ENCODE measurements at places on chromosomes 2 and 18.

DNA sequence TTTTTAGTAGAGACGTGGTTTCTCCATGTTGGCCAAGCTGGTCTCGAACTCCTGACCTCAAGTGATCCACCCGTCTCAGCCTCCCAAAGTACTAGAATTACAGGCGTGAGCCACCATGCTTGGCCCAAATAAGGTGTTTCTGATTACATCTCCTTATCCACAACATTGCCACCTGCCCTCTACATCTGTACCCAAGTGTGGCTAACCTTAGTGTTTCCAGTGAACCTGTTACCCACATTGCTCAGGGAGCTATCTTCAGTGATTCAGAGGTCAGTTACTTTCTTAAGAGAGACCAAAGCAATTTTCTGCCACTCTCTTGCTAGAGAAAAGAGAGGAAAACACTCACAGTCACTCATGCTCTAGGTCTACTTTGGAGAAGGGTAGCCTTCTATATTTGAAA lies 115.0 kb upstream of the SLC39A10 start:
- no peak for DNase-seq

DNA sequence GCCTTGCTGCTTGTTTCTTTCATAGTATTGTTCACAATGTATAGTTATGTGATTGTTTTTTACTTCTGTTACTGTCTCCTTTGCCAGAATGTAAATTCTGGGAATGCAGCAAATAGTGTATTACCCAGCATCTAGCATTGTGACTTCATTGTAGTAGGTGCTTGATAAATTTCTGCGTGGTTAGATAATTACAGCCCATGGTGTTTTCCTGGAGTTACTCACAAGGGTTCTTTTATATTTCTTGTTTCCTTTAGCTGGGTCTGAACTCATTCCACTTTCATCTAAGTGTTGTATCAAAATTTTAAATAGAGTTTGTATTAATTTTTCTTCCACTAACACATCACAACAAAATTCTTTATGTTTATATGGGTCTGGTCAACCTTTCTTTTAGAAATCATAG lies 132.6 kb downstream of the MAP4K4 start:
- no peak for DNase-seq

DNA sequence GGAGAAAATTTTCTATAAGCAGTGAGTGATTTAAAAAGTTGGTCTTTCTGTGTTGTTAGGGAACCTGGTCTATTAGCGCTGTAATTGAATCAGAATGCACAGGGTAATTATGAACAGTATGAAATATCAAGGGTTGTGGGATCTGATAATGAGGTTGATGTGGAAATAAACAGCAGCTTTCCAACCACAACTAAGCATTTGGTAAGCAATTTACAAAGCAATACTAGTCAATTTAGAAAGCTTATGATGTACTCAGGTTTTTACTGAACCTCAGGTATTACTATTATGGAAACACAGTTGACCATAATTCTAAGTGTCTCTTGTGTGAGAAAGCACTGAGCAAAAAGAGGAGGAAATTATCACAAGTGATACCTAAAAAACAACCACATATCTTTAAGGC lies 11.0 kb upstream of the SMCHD1 start:
- DNase-seq = no peak

DNA sequence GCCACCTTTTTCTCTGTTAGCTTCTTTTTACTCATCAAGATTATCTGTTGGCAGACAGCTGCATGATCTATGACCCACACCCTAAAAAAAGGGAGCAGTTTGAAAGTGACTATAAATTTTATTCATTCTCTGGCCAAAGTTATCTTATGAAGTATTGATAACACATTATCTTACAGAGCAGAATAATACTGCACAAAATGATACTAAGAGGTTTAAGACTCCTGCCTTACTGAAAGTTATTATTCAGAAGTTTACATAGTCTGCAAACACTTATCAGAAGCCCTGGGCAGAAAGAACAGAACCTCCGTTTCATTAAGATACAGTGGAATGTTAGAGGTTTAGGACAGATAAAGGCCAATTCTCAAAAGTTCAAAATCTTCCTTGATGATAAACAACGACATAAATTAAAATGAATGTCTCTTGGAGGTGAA lies 78.2 kb downstream of the ZEB2 start:
- DNase-seq = no peak

GRCh38 chr2:17107151-17107550 lies 411.1 kb downstream of the RAD51AP2 start:
- DNase-seq = no peak

- DNase-seq = peak; percentile 93
Measured at GRCh38 chr18:53946594-53946993, 277.9 kb downstream of the MBD2 start.

DNA sequence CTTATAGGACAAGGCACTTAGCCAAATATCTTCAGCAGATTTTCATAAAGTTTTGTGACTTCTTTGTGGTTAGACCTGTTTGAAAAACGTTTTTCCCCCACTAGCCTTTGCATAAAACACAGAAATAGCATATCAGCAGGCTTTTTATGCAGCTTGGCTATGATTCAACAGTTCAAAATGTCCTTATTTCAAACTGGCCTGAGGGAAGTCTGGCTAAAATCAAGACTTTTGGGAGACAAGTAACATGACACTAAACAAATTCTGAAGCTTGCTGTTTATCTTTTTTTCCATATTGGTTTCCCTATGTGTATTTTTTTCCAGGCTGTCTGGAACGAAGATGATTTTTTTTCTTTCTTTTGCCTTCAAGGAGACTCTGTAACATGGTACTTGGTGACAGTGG lies 95.1 kb upstream of the L3MBTL4 start:
- no peak for DNase-seq

DNA sequence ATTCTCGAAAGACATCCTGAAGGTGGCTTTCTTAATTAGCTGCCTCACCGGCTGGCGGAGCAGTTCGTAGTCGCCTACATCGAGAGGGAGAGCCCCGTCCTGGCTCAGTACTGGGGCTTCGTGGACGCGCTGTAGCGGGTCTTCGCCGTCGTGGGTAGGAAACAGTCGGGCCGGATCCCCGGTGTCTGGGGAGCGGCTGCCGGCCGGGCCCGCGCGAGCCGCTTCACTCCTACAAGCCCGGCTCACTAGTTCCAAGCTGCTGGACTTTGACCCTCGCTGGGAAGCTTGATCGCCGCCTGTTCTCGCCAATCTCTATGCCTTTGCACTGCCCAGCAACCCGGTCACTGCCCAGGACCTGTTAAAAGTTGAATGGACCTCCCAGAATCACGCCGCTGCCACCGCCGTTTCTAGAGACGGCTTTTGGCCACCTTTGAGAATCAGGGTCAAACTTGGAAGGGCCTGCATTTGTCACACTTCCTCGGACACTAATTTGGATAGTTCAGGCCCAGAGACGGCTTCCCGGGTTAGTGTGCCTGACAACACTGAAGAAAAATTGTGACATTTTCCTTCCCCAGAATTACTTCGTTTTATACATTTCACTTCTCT lies 41.4 kb upstream of the AKAIN1 start:
- no peak for DNase-seq

DNA sequence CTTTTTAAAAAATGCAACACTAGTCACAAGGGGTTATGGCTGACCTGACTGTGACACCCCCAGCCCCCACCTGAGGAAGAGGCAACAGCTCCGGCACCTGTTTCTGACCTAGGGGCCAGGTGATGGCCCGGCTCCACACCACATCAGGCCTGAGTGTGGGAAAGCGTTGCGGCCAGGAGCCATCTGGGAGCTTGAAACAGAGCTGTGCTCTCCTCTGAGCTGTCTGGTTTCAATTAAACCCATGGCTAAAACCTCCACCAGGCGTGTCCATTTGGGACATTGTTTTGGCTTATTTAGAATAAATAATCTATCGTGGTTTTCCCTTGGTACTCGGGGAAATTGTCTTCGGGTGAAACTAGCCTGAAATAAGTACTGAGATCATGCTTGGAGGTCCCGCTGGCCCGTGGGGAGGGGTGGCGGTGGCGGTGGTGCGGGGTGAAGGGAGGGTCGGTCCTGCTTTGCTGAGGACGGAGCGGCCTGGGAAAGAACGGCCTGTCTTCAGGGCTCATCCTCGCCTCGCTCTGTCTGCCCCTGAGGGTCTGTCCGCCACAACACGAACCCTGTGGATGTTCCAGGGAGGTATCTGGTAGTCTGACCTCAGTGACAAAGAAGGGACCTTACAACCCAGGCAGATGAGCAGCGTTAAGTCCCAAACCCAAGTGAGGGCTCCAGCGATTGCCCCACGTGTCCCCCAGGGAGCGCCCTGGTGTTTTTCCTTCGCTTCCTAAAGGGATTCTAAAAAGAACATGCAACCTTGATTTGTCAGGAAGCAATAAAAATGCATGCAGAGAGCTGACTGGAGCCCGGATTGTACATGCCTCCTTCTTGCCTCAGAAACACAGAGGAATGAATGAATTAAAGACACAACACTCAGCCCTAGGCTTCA lies 58.7 kb downstream of the IL1RL2 start:
- DNase-seq = no peak

GRCh38 chr2:104703669-104704068 lies 150.2 kb upstream of the POU3F3 start:
- DNase-seq = no peak

DNA sequence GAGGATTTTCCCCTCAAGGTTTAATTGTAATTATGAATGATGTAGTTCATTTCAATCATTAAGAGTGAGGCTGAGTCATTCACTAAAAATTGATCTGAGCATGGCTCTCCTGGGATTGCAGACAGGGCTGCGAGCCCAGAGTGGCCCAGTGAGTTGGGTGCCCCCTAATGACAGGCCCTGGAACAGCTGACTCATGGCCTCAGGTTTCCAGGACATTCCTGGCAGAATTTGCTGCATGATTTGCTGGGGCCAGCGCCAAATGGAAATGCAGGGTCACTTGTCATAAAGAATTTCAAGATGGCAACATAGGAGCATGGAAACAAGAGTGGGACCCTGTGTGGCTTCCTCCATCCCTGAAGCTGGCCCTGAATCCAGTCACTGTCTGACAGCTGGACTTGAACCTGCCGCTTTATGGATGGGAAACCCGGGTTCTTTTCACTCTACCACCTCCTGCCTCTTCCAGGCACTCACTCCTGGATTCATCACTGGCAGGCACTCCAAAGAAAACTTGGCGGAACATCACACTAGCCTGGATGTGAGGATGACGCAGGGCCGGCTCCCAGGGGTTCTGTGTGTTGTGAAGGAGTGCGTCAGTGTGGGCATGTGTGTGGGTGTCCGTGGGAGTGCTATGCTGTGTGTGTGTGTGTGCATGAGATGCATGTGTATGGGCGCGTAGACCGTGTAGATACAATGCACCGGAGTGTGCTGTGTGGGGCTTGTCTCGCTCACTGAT lies 15.2 kb downstream of the OTOF start:
- DNase-seq = peak; percentile 12

DNA sequence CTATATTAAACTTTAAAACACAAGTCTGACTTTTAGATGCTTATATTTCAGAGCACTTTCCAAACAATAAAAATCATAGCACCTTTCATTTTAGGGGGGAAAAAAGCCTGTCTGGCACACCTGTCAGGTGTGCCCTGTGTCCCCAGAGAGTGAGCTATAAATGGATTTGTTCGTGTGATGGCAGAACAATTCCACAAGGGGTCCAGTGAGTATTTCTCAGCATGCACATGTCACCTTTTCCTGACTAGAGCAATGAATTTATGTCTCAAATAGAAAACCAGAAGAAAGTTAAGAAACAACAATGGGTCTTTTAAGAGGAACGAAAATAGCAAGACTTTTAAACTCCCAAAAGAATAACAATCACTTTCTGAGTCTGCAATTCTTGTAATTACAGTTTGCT lies 55.9 kb downstream of the ACVR1C start:
- no peak for DNase-seq

DNA sequence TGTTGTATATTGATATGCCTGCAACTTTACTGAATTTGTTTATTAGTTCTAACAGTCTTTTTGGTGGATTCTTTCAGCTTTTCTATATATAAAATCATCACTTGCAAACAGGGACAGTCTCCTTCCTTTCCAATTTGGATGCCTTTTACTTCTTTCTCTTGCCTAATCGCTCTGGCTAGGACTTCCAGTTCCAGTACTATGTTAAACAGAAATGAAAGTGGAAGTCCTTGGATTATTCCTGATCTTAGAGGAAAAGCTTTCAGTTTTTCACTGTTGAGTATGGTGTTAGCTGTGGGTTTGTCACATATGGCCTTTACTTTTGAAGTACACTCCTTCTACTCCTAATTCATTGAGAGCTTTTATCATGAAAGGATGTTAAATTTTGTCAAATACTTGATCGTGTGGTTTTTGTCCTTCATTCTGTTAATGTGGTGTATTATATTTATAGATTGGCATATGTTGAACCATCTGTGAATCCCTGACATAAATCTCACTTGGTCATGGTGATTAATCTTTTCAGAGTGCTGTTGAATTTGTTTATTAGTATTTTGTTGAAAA lies 52.9 kb downstream of the REL start:
- no peak for DNase-seq

DNA sequence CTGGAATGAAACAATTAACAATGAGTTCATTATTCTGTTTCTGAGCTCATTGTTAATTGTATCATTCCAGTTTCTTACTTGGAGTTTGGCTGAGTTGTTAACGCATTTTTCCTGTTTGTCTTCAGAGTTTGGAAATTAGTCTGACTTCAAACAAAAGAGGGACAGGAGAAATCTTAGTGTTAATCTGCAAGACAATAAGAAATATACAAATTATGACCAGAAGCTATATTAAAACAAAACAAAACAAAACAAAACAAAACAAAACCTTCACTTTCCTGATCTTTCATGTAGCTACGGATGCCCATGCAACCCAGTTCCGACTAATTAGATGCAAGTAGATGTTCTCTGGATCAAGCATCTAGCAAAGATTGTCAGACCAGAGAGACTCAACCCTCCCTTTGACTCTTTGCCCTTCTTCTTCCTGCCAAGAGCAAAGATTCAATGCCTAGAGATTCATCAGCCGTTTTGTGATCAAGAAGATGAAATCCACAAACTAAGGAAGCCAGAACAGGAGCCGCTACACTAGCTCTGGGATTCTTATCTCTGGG lies 686.2 kb upstream of the FSHR start:
- no peak for DNase-seq

GRCh38 chr2:1544478-1545069 lies 131.3 kb downstream of the TPO start:
- DNase-seq = no peak

DNA sequence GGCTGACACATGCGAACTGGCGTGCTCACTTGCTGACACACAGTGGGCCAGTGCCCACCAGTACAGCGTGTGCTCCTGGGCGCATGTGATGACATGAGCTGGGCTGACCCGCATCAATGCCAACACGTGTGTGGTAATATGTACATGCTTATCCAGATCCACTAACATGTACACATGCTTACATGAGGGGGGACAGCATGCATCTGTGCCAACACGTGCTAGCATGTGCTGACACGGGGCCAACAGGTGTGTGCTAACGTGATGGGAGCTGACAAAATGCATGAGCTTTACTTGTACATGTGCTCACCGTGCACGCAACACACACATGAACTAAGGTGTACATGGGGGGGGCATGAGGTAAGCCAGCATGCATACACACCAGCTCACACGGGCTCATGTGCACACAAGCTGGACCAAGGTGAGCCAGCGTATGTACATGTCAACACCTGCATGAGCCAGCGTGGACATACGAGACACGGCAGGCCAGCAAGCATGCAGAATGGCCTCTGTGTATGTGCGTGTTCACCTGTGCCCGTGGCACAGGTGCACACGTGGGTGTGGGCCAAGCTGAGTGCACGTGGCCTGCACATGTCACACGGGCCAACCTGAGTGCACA lies 28.5 kb downstream of the GPC1 start:
- DNase-seq = no peak

All from fibroblast of skin of left biceps (primary cell).